NCI-H1417 (cell line): ENCODE measurements at places on chromosomes 16 and 17.

DNA sequence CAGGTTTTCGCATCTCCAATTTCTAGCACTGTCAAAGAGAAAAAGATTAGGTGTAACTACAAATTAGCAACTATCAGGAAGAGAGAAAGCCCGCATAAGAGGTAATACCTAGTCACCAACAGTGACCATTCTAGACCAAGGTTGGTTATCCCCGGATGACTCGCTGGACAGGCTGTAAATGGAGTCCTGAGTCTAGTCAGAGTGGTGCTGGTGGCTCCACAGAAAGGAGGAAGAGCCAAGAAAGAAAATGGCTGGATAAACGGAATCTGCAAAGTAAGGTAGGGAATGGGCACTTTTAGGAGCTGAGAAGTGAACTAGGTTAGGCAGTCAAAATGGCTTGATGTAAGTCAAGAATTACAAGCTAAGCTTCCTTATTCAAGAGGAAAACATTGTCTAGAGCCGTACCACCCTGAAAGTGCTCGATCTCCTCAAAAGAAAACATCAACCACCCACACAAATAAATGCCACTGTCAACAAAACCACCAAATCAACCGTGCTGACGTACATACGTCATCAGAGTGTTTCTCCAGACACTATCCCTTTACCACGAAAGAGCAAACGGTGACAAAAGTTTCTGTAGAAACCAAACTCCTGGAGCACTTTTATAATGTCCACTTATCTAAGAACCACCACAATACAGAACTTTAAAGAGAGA, 2.2 kb downstream of the GSPT1 start:
- no peak for DNase-seq

GRCh38 chr16:4859900-4860255, 12.6 kb downstream of the UBN1 start:
- no peak for DNase-seq

GRCh38 chr17:3921502-3922319, 5.4 kb upstream of the P2RX1 start:
- no peak for DNase-seq

DNA sequence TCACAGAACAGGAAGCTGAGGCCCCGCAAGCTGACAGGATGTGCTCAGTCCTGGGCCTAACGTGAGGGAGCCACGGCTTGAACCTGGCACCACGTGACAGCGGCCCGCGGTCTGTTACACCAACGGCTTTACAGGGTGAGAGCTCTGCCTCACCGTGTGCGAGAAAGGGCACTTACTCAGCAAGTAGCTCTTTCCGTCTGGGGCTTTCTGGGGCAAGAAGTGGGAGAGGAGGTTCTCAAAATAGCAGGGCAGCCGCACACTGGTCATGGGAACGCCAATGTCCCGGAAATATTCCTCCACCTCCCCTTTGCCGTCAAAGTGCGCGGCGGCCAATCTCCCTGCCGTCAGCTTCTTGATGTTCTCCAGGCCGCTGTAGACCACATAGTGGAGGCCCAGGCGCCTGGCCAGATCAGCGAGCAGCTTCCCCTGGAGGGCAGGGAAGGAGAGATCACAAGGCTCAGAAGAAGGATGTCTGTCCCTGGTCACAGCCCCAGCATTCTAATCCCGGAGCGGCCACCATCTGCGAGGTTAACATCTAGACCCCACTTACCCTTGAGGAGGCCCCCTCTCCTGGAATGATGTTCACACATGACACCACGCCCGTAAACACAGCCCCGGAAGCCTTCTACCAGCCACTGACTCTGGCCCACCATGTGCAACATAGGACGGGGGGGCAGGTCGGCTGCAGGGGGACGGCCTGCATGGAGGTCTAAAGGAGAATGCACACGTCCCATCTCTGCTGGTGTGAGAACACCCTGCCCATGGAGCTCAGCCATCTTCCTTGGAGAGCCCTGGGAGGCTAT, 8.2 kb downstream of the NMRAL1 start:
- DNase-seq = no peak

DNA sequence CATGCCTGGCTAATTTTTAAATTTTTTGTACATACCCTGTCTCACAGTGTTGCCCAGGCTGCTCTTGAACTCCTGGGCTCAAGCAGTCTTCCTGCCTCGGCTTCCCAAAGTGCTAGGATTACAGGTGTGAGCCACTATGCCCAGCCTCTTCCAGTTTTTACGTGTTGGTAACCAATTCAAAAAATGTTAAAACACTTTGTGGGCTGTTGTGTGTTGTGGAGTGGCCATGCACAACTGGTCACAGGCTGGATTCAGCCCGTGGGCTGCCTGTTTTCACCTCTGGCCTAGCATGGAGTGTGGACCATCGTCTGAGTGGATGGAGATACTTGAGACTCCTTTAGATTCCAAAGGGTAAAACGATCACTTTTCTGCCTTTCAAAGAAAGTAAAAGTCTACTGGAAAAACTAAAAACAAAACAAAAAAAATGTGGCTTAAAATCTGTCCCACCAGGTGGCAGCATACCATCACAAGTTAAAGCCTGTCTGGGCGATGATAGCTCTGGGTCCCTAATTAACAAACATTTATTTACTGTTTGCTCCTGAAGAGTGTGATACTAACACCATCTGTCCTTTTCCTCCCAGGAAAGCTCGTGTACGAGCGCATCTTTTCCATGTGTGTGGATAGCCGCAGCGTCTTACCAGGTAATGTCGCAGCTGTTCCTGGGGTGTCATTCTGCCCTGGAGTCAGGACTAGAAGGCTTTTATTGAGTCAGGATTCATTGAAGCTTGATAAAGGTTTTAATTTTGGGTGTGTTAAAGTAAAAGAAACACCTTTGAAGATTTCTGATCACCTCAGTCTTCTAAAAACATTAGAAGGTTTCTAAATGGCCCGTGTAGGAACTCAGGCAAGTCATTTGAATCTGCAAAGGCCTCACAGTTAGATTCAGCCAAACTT, 45.8 kb downstream of the VPS35L start:
- DNase-seq = peak; percentile 61

DNA sequence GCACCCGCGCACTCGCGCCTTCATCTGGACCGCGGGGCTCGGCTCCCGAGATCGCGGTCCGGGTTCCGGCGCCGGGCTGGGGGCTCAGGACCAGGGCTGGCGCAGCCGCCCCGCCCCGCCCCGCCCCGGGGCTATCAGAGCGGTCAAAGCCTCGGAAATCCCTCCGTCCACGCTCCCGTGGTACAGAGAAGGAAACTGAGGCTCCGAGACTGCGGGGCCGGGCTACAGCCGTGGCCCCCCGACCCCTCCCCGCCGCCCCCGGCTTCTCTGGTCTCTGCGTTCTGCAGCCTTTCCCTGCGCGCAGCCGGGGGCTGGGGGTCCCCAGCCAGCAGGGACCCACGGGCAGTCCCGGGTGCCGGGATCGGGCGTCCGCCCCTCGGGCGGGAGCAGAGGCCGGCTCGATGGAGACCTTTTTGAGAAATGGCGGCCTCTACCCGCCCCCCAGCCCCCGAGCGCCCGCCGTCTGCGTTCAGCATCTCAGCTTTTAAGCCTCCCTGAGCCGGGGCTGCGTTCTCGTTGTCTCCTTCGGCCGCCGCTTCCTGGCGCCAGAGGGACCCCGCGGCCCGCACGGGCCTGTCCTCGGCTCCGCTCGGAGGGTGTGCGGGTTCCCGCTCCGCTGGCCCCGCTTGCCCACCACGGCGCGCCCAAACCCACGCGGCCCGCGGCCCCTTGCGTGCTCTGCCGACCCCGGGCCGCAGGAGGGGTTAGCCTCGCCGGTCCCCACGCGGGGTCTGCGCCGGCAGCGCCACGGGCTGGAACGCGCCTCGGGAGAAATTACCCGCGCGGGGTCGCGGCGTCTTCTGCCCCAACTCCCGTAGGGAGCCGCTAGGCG, 1.5 kb upstream of the NPTX1 start:
- peak; percentile 30 for DNase-seq

GRCh38 chr17:3667366-3668278, 756 bp downstream of the TAX1BP3 start:
- DNase-seq = peak; percentile 13

- no peak for DNase-seq
Measured at GRCh38 chr17:8862213-8863056, 5.0 kb downstream of the PIK3R6 start.

DNA sequence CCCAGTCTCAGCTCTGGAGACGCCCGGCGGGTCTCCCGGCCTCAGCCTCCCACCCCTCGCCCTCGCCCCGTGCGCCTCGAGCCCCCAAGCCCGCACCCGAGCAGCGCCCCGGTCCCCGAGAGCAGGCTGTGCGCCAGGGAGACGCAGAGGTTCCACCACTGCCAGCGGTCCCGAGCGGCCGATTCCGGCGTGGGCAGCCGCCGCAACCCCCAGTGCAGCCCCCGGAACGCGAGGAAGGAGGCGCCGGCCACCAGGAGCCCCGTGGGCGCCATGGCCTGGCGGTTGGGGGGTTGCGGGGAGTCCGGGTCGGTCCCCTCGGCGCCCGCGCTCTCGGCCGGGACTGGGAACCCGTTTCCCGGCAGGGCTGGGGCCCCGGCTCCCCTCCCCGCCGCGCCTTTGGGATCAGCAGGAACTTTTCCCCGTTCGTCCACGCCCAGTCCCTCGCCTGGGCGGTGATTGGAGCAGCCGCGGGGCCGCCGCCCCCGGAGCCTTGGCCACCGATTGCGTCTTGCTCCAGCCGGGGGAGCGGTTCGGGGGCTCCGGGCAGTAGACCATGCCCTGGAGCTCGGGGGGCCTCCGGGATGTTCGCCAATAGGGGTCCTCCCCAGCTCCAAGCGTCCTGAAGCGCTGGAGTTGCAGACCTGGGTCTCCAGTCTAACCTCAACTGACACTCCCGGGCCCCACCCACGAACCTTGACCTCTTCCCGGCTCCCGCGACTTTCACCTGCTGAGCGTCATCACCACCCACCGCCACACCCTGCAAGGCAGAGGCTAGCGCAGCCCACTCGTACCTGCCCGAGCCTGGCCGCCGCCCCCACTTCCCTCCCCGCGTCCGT, at the start of gene TLCD2:
Gene TLCD2 (minus strand): TSS at position 407 of the 836 bp plus-strand sequence. CDS start 135 bp downstream, at position 272.
- DNase-seq = peak; percentile 15

GRCh38 chr16:38941-39892, 14.2 kb downstream of the POLR3K start:
- peak; percentile 22 for DNase-seq

GRCh38 chr16:88966986-88967829, 9.8 kb downstream of the CBFA2T3 start:
- no peak for DNase-seq

DNA sequence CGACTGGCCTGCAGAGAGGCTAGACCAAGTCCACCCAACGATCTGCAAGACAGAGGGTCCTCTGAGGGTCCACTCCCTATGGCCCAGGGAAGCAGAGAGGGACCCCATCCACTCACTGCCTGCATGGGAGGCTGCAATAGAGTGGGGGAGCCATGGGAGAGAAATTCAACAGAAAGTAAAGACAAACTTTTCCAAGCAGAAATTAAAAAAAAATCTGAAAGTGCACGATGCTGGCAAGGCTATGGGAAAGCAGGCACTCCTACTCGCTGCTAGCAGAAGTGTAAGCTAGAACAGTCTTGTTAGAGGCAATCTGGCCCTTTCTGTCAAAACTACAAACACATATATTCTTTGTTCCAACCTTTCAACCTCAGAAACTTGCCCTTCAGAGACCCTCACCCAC, 85.4 kb downstream of the GAS7 start:
- DNase-seq = no peak

DNA sequence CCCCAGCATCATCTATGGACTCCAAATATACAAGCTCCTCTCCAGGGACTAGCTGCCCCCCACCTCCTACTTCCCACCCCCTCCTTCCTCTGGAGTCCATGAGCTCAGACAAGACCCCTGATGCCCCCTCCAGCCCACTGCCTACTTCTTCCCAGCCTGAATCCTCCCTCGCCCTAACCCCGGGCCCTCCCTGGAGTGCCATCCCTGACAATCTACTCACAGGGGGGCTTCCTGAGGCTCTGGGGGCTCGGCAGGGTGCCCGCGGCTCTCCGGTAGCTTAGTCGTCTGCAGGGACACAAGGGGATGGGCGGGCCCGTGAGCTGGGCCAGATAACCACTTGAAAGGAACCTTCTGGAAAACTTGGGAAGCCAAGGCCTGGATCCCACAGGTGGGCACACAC, 15.1 kb downstream of the MPP3 start:
- no peak for DNase-seq

DNA sequence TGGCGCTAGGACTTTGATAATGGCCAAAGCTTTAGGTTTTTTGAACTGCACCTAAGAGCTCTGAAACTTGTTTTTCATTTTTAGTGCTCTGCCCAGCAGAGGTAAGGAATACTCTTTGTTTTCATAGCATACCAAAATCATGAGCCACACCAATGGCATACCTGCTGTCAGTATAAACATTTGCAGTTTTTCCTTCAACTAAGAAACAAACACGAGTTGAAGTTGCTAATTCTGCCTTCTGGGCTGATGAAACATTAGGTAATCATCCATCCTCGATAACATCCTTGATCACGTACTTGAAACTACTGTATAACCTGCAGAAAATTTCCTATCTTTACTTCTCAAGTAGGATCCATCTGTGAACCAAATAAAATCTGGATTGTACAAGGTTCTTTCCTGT, 20.6 kb upstream of the B4GALNT2 start:
- DNase-seq = no peak

GRCh38 chr16:89711601-89712273, 9.0 kb downstream of the VPS9D1 start:
- DNase-seq = no peak

DNA sequence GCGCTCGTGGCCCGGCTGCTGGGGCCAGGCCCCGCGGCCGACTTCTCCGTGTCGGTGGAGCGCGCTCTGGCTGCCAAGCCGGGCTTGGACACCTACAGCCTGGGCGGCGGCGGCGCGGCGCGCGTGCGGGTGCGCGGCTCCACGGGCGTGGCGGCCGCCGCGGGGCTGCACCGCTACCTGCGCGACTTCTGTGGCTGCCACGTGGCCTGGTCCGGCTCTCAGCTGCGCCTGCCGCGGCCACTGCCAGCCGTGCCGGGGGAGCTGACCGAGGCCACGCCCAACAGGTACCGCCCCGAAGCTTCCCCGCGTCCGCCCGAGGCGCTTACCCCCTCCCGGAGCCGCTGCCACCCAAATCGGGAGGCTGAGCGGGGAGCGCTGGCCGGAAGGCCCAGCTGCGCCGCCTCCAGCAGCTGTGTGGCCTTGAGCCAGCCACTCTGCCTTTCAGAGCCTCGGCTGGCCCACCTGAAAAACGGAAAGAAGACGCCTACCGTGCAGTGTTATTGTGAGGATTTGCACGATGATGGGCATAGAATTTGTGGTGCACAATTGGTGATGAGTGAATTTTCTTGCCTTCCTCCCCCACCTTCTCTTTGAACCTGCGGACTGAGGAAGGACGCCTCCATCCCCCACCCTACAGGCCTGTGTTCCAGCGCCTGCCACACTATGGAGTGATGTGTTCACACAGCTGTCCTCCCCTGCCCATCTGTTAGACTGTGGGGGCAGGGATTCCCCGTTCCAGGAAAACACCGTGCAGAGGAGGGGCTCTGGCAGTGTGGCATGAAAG, 523 bp downstream of the NAGLU start:
- DNase-seq = peak; percentile 74

DNA sequence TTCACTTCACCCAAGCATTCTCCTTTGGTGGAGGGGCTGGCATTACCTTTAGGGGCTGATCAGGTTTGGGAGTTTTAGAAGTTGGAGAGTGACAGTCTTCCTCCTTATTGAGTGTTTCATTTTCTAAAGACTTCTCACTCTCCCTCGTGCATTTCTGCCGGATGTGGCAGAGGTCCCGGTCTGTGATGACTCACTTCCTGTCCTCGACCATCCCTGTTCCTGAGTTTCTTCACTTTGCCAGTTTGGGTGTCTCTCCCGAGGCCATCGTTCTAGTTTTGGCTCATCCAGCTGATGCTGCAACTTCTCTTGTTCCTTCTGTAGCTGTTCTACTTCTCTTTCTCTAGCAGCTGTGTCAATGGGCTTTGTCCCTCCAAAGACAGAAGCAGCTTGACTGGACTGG, 104.3 kb downstream of the PHKB start:
- DNase-seq = no peak

- DNase-seq = no peak
Measured at GRCh38 chr16:49352892-49353291, 20.7 kb upstream of the C16orf78 start.

- peak; percentile 17 for DNase-seq
Measured at GRCh38 chr17:27456681-27457359, 572 bp downstream of the KSR1 start.
